Esophagus squamous epithelium (tissue), 5 donors: ENCODE measurements at places on chromosomes 12 and 14.
A peak's percentile ranks its signal among the peaks of the same experiment; 100 is the strongest.

GRCh38 chr12:118356809-118357256 is 15.9 kb downstream of the TAOK3 start:
- DNase-seq, result no peak

DNA sequence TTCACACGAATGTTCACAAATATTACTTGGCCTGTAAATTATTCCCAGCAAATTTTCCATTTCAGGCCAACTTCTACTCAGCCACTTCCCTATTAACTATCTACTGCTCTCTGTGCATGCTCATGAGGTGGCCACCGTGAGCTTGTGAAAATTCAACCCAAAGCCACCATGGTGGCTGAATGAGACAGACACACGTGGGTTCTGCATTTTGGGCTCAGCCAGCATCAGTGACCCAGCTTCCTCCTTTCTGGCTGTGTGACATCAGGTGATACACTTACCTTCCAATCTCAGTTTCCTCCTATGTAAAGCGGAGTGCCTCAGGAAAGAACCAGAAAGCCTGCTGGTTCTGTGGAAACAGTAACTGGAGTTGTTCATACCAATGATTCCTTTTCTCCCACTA is 175.8 kb downstream of the FOXN3 start:
- no peak for DNase-seq

DNA sequence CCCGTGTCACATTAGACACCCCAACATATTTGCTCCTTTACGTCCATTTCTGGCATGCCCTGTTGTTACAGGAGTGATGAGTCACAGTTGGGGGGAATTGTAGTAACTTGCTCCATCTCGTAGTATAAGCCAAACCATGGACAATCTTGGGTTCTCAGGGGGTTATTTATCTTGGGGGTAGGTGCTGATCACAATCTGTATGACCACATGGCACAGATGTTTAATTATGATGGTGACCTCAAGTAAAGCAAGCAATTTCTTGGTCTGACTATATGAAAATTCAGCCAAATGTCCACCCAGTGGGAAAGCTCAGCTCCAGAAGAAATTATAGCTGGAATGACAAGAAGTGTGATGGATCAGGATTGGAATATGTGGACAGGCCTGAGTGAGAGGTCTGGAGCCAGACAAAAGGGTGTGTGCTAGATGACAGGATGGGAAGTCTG is 32.1 kb upstream of the STON2 start:
- DNase-seq, result no peak

DNA sequence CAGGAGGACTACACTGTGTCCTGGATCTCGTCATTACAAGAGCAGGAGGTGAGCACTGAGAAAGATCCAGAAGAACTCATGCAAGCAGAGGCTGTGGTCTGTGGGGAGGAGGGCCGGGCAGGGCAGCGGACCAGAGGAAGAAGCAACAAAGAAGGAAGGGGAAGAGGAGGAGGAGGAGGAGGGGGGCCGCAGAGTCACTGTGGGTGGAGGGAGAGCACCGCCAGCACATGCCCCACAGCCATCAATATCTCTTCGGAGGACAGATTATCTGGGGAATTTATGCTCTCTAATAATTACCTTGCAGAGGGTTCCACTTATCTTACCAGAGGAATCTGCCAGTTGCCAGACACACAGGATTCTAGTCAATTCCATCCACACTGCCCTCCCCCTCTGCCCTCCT is 105.6 kb downstream of the DPF3 start:
- DNase-seq, result no peak

DNA sequence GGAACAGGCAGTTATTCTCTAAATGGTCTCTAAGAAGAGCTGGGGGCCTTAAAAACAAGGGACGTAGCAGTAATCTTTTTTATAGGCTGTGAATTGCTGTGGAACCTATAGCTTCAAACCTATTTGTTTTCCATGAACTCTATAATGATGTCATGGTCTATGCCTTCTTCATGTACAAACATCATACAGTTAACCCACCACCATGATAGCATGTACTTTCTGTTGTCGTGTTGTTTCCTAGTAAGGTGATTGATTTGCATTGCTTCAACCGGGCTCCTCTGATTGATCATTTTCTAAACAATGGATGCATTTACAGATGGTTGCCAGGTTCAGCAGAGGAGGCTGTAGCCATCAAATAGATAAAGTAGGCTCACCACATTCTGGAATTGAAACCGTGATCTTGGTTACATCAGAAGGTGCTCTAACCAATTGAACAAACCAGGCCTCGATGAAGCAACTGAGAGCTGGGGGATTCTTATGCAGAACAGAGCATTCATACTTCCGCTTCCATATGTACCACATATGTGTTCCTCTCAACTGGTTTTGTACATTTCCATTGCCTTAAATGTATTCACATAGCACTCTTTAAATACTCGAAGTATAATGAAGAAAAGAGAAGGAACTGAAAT is 25.6 kb upstream of the PCNX1 start:
- DNase-seq, result no peak

DNA sequence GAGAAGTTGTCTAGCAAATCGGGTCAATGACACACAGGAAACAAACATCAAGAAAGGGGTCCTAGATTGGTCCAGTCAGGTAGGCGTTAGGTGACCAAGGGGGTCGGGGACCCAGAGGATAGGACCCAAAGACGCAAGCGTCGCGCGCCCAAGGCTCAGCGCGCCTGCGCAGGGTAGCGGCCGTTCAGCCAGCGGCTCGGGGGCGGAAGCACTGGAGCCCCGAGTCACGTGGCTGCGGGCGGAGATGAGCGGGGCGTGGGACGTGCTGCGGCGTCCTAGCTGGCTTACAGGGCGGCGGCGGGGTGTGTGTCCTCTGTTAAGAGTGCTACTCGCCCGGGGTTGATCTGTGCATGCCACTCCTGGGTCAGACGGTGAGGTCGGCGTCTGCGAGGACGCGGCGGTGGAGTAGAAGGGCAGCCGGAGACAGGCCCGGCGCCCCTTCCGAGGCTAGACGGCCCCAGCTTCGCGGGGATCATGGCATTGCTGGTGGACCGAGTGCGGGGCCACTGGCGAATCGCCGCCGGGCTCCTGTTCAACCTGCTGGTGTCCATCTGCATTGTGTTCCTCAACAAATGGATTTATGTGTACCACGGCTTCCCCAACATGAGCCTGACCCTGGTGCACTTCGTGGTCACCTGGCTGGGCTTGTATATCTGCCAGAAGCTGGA is at the start of gene SLC35E3:
Gene SLC35E3 (plus strand): TSS at position 273 of the 668 bp plus-strand sequence. CDS start 202 bp downstream, at position 475.
- peak; percentile 61 for DNase-seq

DNA sequence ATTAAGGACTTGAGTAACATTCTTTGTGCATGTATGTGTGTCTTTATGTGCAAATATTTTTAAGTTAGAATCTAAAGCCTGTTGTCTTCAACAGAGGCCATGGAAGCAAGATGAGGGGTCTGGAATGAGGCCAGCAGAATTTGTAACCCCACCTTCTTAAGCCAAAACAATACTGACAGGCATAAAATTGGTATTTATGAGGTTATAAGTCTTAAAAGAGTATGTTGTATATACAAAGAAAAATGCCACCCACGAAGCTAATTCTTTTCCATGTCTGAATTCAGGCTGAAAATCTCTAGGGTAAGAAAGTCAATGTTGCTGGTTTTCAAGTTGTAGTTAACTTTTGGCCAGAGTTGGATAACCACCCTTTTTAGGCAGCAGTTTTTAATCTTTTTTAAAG is 86.2 kb upstream of the TMTC1 start:
- no peak for DNase-seq

DNA sequence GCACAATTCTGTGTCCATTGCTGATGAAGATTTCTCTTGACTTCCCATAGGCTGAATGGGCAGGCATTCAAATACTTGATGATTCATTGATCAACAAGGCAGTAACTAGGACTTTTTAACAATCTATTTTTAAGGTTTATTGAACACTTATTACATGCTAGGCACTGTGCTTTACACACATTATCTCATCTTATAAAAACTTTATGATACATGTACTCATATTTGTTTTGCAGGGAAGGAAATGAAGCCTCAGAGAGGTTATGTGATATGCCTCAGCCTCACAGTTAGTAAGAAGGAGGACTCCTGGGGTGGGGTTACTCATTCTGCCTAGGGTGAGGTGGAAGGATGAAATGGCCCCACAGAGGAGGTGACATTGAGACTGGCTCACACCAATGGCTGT is 12.9 kb upstream of the EMP1 start:
- DNase-seq, result no peak

GRCh38 chr12:68040450-68041075 is 51.3 kb downstream of the IFNG-AS1 start:
- no peak for DNase-seq

- DNase-seq, result no peak
Measured at GRCh38 chr14:65476942-65477318, 64.4 kb downstream of the FUT8 start.

DNA sequence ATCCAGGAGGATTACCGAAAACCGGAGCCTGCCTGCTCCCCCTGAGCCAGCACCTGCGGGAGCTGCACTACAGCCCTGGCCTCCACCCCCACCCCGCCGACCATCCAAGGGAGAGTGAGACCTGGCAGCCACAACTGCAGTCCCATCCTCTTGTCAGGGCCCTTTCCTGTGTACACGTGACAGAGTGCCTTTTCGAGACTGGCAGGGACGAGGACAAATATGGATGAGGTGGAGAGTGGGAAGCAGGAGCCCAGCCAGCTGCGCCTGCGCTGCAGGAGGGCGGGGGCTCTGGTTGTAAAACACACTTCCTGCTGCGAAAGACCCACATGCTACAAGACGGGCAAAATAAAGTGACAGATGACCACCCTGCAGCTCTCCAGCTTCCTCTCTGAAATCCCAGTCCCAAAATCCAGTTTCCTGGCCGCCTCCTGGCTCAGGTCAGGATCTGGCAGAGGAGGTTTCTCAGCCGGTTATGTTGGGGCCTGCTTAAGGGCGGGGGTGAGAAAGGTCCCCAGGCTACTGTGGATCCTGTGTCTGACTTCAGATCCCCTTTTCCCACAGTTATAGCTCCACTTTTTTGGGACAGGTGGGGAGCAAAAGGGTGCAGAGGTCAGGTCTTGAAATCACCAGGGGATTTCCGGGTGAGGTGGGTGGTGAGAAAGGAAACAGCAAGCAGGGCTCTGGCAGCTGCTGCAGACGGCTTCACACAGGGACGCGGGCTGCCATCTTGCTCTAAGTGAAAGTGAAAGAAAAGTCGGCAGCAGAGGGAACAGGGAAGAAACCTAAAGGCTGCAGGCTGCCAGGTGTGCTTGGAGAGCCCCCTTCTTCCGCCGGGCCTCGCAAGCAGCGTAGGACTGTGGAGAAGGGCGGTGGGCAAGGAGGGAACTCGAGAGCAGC is at the start of gene TAPBPL:
Gene TAPBPL (plus strand): TSS at position 695 of the 897 bp plus-strand sequence. CDS start 207 bp downstream, outside the sequence.
- peak; percentile 34 for DNase-seq

- no peak for DNase-seq
Measured at GRCh38 chr12:98228683-98229539, 286.5 kb upstream of the TMPO start.

DNA sequence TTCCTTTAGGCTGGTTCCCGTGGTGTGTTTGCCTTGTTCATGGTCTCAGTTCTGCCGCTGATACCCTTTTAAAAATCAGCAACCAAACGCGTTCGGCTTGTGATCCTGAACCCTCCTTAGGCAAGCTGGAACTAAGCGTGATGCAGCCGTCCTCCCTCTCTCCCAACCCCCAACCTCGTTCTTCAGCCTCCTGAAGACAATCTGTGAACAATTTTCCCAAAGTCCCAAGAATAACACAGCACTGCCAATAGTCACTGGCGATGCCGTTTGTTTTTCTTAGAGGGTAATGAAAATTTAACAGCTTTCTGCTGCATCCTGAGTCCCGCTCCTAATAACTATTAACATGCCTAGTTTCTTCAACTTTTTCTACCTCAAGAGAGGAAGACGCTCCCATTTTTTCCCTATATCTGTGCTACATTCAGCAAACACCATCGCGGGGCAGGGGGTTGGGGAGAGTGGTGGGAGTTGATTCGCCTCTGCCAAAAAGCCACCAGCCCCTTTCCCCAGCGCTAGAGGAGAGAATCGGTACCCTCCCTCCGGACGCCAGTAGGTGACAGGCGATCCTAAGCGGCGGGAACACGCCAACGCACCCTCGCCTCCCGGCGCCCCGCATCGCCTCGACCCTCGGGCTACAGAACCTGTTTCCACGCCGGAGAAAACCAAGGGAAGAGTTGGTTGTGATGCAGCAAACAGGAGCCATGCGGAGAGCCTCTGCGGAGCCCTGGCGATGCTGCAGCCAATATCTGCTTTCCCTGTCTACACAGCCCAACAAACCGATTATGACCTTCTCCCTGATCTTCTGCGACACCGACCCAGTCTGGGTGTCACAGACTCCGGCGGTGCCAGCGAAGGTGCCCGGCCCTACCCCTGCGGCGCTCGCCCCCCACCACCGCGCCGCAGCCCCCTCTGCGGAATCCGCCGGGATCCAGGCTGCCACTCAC is 752 bp downstream of the PRICKLE1 start:
- no peak for DNase-seq

- DNase-seq, result no peak
Measured at GRCh38 chr12:53461059-53461458, 9.2 kb downstream of the PCBP2 start.

DNA sequence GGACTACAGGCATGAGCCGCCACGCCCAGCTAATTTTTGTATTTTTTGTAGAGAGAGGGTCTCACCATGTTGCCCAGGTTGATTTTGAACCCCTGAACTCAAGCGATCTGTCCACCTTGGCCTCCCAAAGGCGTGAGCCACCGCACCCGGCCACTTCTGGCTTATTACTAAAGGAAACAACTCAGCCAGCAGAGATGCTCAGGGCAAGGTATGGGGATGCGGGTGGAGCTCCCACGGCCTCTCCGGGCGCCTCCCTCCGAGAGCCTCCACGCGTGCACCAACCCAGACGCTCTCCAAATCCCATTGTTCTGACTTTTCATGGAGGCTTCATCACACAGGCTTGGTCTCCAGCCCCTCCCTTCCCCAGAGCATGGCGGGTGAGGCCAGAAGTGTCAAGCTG is 6.1 kb upstream of the GPR132 start:
- no peak for DNase-seq

DNA sequence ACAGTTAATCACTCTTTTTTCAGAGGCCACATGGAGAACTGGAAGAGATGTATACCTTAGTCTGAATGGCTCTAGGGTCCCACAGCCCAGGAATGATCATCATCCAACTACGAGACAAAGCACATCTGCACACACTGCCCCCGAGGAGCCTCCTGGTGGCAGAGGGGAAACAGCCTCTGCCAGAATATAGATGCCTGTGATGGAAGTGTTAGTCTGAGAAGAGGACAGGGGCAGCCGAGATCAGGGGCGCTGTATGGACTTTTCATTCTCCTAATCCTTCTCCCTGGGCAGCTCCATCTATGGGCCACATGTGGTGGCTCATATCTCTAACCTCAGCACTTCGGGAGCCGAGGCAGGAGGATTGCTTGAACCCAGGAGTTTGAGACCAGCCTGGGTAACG is 82.8 kb upstream of the CAPRIN2 start:
- no peak for DNase-seq

- DNase-seq, result no peak
Measured at GRCh38 chr12:95942101-95942523, 302 bp downstream of the CCDC38 start.

DNA sequence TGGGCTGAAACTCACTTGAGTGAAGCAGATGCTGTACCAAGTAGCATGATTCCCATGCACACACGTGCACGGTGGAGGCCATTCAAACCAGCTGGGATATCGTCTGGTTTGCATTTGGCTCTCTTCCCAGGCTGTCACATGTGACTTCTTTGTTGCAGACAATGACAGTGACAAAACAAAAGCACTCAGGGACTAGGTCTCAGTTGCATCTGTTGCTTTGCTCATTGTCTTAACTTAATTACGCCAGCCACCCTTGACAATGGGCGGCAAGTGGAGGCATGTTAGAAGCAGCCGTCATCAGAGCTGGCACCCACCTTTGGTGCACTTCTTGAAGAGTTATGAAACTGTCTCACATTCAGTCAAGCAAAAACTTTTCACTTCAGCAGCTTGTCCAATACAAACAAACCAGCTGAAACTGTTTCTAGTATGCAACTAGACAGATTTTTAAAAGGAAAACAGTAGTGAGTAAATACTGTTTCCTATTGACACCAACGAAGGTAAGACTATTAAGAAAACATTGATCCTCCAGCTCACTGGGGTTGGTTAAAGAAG is 74.3 kb downstream of the IGF1 start:
- no peak for DNase-seq
